NCI-H510A (cell line): ENCODE measurements at places on chromosomes 5 and 9.
A peak's percentile ranks its signal among the peaks of the same experiment; 100 is the strongest.

- DNase-seq: no peak
Measured at GRCh38 chr5:41871852-41872251, 1.6 kb upstream of the OXCT1 start.

DNA sequence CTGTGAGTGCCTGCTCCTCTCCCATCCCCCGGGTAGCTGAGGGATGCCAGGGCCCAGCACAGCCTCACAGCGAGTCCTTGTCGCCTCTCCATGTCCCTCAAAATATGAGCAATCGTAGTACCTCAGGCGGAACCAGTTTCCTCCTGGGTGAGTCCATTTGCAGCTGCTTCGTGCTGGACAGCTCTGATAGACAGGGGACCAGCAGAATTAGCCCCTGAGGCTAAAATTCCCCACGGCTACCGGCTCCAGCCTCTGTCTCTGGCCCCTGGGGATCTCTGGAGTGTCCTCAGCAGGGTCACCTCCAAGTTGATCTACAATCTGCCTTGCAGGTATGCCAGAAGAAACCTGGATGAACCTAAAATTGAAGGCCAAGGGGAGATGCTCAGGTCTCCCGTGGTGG is 115.8 kb upstream of the FBXL7 start:
- DNase-seq: no peak

DNA sequence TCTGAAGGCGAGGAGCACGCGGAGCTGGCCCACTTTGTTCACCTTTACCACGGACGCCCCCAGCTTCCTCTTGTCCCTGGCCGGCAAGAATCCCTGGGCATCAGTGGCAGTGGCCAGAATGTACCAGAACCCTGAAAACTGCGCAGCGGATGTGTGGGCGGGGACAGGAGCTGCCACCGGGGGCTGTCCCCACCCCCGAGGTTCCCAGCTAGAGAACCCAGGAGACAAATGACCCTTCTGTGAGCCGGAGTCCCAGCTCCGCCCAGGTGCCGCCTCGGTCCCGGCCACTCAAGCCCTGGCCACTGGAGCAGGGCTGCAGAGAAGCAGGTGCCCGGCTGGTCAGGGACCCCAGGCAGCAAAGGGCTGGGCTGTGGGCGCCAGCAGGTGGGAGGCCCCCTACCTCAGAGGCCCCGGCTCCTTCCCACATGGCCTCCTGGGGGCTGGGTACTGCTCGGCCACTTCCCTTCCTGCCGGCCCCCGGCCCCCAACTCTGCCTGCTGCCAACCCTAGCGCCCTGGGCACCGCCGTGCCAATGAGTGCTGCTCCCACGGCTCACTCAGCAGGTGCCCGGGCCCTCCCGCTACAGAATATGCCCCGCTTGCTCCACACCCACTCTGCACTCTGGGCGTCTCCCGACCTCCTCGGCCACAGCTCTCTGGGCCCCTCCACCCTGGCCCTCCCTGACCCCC is 713 bp downstream of the LCN10 start:
- DNase-seq: no peak

DNA sequence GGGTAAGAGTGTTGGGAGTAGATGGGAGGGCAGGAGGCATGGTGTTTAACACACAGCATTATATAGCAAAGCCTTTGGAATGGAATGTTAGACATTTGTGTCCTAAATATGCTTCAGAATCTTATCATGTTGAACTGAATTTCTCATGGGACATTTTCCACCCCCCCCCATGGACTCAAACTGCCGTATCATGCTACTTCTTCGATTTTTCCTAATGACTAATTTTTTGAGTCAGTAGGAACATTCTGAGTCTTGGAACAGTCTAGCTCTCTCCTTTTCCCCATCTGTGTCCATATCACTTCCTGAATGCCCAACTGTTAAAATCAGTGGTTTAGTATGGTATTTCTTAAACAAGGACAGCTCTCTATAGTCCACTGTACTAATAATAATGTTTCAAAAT is 380.6 kb downstream of the TLE4 start:
- DNase-seq: no peak

- DNase-seq: no peak
Measured at GRCh38 chr9:70147651-70148050, 104.0 kb downstream of the MAMDC2 start.

- DNase-seq: no peak
Measured at GRCh38 chr5:57495285-57496086, 12.9 kb upstream of the ACTBL2 start.

- DNase-seq: peak; percentile 84
Measured at GRCh38 chr9:129383019-129383560, 205.0 kb upstream of the IER5L start.

DNA sequence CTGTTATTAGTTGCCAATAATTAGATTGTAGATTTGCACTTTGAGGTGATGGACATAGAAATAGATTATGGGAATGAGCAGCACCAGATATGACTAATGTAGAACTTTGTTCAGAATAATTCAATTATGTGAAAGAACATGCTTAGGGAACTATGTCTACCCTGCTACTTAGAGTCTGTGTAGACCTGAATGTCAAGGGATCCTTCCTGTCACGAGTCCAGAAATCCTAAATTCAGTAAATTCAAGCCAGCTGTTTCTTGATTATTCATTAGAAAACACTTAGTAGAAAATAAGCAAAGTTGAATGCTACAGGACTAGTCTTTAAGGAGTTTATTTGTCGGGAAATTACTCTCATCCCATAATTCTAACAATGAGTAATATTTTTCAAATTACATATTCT is 887.3 kb upstream of the SEMA6A start:
- DNase-seq: no peak

DNA sequence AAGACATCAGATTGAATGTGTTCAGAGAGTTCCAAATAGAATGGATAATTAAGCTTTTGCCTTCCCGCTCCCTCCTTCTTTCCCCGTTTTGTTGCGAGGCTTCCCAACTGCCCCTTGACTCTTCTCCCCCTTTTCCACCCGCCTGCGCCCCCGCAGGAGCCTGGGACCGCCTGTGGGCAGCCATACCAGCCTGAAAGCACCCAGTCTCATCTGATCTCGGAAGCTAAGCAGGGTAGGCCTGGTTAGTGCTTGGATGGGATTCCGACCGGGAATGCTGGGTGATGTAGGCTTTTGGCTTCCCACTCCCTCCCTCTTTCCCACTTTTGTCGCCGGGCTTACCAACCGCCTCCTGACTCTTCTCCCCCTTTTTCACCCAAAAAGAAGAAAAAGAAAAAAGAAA is 6.8 kb upstream of the HSD17B4 start:
- DNase-seq: no peak
